H4 (cell line): ENCODE measurements at places on chromosomes 4 and X. TPM values are rescaled to one million over a fixed set of nuclear protein-coding genes. Genes with fewer than 3 reads are reported as not detected.

DNA sequence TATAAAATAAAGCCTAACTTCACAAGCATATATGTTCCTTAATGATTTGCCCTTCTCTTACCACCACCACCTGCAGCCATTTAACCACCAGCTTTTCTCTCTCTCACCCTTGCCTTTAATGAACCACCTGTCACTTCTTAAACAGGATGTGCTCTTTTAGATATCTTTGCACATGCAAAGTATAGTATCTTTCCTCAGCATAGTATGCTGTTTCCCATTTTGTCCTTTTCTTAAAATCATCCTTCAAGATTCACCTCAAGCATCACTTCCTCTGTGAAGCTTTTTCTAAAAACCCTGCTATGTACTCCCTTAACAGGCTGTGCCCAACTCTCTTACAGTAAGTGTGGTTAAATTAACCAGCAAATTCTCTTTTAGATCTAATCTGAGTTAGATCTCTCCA, 8.2 kb upstream of the CNOT6L start:
- no peak for DNase-seq

- DNase-seq: no peak
Measured at GRCh38 chr4:139234253-139234652, 45.8 kb downstream of the MGARP start.

GRCh38 chr4:141126769-141127168, 6.5 kb downstream of the RNF150 start:
- DNase-seq: no peak

DNA sequence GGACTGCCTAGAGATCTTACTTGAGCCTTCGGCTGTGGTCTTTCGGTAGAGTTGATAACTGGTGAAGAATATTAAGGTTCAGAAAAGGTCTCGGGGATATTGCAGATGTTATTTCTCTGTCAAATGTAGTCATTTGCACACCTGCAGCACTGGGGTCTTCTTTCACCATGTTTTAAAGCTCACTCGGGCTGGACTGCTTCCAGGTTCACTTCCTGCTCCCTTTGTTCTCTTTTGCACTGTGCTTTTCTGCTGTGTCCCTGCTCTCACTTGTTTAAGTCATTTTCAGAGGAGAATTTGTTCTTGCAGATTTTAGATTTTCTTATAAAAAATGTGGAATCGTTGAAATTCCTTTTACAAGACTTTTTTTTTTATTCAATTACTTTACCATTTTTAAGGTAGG, 68.5 kb downstream of the BMPR1B start:
- DNase-seq: peak; percentile 13

DNA sequence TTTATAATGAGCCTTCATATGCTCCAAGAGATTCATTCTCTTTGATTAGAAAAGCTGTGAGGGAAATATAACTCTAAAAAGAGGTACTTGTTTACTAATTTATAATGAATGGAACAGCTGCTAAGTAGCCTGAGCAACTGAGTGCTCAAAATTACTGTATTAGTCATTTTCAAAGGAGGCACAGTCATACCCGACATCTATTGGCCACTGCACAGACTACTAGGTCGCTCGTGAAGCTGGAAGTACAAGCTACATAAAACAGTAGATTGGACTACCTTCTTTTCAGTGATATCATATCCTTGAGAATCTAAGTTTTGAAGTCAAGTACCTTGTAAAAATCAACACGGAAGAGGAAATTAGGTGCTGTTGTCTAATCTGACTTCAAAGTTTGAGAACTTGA, 52.0 kb upstream of the GLRB start:
- DNase-seq: no peak

- no peak for DNase-seq
Measured at GRCh38 chr4:47106561-47106960, 75.2 kb downstream of the GABRB1 start.

DNA sequence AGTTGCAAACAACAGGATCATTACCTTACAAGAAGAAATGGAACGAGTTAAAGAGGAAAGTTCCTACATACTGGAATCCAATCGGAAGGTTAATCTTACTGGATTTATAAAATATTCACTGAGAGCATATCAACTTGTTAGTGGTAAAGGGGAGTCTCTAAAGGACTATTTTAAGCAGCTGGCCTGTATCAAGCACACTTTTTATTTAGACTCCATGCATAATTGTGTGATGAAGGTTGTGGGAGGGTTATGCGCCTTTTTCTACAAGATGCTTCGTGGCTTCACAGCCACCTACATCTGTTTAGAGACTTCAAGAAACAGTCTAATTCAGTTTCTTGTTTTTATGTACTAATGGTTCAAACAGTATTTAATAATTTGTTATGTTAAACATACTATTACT, 56.6 kb downstream of the GRSF1 start:
- no peak for DNase-seq

DNA sequence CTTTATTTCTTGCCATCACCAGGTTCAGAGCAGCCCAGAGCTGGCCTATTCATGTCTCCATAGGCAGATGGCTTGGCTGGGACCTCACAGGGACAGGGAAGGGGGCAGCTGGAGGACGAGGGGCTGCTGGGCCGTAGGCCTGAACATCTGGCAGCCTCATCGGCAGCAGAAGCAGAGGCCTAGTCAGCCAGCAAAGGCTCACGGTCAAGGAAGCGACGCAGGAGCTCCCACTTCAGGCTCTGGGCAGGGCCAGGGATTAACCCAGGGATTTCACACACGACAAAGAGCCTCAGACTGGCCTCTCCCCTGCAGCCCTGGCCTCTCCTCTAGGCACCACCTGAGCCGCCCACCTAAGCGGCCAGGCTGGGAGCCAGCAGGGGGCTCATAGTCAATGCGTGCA, 46.0 kb upstream of the MAN2B2 start:
- DNase-seq: no peak

- peak; percentile 9 for DNase-seq
Measured at GRCh38 chr4:102493794-102494193, 7.4 kb upstream of the NFKB1 start.

- DNase-seq: no peak
Measured at GRCh38 chrX:12304261-12304660, 166.0 kb downstream of the FRMPD4 start.

DNA sequence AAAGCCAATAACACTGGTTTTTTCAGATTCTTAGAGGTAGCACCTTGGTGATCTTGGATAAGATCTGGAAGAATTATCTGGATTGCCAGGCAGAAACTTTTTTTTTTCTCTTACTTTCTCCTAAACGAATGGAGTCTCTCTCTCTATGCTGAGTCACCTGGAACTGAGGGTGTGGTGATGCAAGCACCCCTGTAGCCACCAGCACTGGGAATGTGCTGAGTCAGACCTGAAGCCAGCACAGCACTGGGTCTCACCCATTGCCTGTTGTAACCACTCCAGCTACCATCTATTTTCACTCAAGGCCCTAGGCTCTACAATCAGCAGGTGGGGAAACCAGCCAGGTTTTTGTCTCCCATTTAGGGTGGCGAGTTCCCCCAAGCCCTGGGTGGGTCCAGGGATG, 923.8 kb downstream of the RAPGEF2 start:
- peak; percentile 93 for DNase-seq

- no peak for DNase-seq
Measured at GRCh38 chrX:130174937-130175336, 3.2 kb downstream of the RAB33A start.

GRCh38 chr4:155009288-155009687, 199.1 kb upstream of the NPY2R start:
- no peak for DNase-seq

GRCh38 chrX:74510401-74510800, 89.1 kb downstream of the SLC16A2 start:
- DNase-seq: no peak

- DNase-seq: peak; percentile 30
Measured at GRCh38 chr4:112145790-112146501, 692 bp downstream of the FAM241A start.

- DNase-seq: no peak
Measured at GRCh38 chrX:34656467-34656841, 631 bp downstream of the TMEM47 start.

- DNase-seq: no peak
Measured at GRCh38 chrX:9127986-9128385, 94.1 kb upstream of the FAM9B start.

DNA sequence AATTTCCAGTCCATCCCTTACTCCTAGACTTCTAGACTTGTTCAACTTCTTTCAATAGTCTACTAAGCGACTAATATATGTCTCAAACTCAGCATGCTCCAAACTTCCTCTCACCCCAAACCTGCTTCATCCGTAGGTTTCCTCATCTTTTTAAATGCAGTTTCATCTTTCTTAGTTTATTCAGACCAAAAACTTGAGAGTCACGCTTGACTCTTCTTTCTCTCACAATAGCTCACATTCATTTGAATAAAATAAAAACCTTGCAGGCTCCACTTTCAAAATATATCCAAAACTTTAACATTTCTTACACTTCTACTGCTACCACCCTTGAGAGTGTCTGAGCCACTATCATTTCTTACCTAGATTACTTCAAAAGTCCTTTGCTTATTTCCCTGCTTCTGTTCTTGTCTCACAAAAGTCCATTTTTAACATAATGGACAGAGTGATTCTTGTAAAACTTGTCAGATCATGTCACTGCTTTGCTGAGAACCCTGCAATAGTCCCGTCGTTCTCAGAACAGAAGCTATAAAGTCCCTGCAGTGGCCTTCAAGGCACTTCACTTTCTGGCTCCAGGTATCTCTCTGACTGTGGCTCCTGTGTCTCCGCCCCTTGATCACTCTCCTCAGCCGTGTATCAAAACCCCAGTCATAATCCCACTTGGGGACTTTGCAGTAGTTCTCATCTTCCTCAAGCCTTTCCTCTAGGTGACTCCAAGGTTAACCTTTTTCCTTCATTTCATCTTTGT, 167.6 kb downstream of the ARHGAP24 start:
- no peak for DNase-seq

GRCh38 chr4:8316251-8316771, 46.8 kb downstream of the HTRA3 start:
- no peak for DNase-seq

- no peak for DNase-seq
Measured at GRCh38 chr4:123023647-123024046, 101.2 kb upstream of the NUDT6 start.

DNA sequence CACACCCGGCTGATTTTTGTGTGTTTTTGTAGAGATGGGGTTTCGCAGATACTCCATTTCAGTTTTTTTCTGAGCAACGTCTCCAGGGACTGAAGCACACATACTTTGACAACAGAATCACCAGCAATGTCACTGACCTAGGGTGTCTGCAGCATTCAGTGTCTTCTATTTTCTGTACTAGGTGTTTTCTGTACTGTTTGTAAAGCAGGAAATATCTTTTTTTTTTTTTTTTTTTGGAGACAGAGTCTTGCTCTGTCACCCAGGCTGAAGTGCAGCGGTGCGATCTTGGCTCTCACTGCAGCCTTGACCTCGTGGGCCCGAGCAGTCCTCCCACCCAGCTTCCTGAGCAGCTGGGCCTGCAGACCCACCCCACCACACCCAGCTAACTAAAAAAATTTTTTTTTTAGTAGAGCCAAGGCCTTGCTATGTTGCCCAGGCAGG, 8.9 kb downstream of the ADD1 start:
- no peak for DNase-seq

GRCh38 chrX:148270499-148270898, 229.9 kb upstream of the AFF2 start:
- no peak for DNase-seq

GRCh38 chr4:154464654-154465053, 26.9 kb downstream of the DCHS2 start:
- DNase-seq: peak; percentile 19

DNA sequence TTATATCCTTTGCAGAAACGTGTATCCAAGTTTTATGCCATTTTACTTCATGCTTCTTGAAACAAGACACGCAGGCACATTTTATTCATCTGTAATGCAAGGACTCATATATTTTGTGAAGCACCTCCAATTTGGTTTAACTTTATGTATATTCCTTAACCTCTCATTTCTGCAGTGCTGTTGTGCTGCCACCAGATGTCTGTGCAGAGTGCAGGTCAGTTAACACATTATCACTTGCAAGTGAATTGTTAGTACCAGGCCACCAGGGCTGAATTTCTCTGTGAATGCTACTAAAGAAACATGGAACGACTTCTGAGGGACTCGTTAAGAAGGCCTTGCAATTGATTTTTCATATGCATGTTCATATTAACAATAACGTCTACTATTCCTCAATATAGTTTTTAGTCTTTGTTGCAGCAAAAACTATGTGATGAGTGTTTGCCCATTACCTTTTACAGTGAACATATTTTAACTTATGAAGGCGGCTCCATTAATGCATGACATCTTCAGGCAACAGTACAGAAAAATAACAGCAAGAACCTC, 770.3 kb downstream of the NLGN4X start:
- DNase-seq: peak; percentile 19

GRCh38 chr4:76270244-76271175, 19.0 kb downstream of the FAM47E start:
- no peak for DNase-seq

DNA sequence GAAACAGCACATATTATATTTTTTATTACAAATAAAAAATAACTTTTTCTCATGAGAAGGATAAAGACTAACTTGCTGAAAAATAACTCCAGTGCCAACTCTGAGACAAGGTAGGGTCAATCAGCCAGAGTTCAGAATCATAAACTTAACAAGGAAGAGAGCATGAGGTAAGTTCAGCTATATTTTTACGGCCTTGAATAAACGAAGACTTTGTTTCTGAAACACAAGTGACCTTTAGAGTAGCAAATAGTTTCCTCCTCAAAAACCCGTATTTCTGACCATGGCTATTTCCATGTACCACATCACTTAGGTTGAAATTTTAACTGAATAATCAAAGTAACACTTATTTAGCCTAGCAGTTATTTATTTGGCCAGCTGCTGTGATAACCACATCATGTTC, 45.5 kb downstream of the PRDM5 start:
- DNase-seq: no peak

- no peak for DNase-seq
Measured at GRCh38 chr4:128854433-128854832, 44.9 kb downstream of the JADE1 start.

TLR2 gene
- total RNA-seq: not detected in 2 replicates

CCDC158 gene
- not detected in 2 replicates for total RNA-seq

RPS6KA6 gene
- total RNA-seq: 3.1 and 5.8 TPM in 2 replicates

PRDM8 gene
- total RNA-seq: 0.12 TPM in 2 replicates

BMX gene
- not detected in 2 replicates for total RNA-seq

CTAG1B gene
- not detected in 2 replicates for total RNA-seq

MAML3 gene
- 0.21 and 0.43 TPM in 2 replicates for total RNA-seq

HS3ST1 gene
- total RNA-seq: 0.35 and 0.45 TPM in 2 replicates

INPP4B gene
- total RNA-seq: 6.0 and 8.0 TPM in 2 replicates

SH2D1A gene
- not detected in 2 replicates for total RNA-seq

WDR1 gene
- 189 and 209 TPM in 2 replicates for total RNA-seq

SYTL5 gene
- 1.2 and 1.7 TPM in 2 replicates for total RNA-seq

IL13RA1 gene
- 80.7 and 82.7 TPM in 2 replicates for total RNA-seq

ARFIP1 gene
- 39.9 and 58.4 TPM in 2 replicates for total RNA-seq

BRS3 gene
- total RNA-seq: not detected in 2 replicates

DNASE1L1 gene
- total RNA-seq: 19.4 and 21.8 TPM in 2 replicates

SHROOM3 gene
- total RNA-seq: 2.8 and 3.4 TPM in 2 replicates
